ENCODE measurements at places on chromosomes 2 and 18. TPM values are rescaled to one million over a fixed set of nuclear protein-coding genes. Genes with fewer than 3 reads are reported as not detected.

The TBR1 gene
- total RNA-seq = 0.64 TPM

DNA sequence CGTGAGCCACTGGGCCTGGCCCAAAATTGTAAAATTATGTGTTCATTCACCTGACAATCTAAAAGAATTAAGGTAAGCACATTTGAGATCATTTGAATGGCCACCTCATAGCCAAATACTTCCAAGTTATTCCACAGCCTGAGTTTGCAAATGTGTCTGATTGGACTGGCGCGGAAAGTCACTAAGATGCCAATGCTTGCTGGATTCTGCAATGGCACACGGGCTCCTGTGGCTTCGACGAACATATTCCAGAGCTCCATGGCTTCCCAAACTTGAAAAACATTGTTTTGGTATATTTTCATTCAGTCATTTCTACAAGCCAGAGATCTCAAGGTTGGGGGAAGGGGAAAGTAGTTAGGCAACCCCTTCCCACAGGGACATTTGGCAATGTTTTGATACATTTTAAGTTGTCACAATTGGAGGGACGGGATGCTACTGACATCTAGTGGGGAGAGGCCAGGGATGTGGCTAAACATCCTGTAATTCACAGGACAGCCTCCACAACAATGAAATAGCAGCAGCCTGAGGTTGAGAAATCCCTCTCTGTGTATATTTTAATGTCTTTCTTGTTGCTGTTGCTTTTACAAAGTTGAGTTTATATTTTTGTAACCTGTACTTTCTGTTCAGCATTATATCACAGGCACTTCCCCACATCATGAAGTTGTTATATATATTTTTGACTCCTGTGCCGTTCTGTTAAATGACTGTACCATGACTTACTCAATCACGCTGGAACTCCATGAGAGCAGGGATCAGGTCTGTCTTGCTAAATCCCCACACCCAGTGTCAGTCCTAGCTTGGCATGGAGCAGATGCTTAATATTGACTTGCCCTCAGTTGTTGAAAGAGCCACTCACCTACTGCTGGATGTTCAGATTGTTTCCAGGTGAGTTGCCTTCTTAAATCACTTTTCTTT, 56.9 kb downstream of the COL4A4 start:
- DNase-seq = peak; percentile 54

- DNase-seq = no peak
Measured at GRCh38 chr2:16475586-16475985, 190.0 kb downstream of the CYRIA start.

- no peak for DNase-seq
Measured at GRCh38 chr2:17544256-17544655, 3.8 kb downstream of the VSNL1 start.

- peak; percentile 50 for DNase-seq
Measured at GRCh38 chr2:152097801-152098495, 896 bp downstream of the CACNB4 start.

The TSN gene
- 34.1 TPM for total RNA-seq

GRCh38 chr18:43751203-43751602, 473.9 kb upstream of the SYT4 start:
- no peak for DNase-seq

GRCh38 chr2:222871291-222871690, 10.5 kb downstream of the ACSL3 start:
- DNase-seq = no peak

The HK2 gene
- total RNA-seq = 11.7 TPM

DNA sequence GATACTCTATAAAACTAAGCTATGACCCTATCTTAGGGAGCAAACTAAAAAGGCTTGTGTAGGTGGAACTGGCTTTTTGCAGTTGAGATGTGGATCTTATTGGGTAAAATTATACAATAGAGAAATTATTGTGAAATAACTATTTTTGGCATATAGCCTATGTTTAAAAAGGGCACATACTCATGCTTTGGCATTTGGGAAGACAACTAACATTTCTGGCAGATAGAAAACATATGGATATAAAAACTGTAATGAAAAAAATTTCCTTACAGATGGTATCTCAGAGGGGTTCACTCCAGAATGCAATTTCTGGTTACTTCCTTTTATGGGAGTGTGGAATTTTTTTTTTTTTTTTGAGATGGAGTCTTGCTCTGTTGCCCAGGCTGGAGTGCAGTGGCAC, 120.1 kb upstream of the CCDC195 start:
- DNase-seq = no peak

- DNase-seq = no peak
Measured at GRCh38 chr2:174683392-174683759, 80.9 kb downstream of the CHRNA1 start.

DNA sequence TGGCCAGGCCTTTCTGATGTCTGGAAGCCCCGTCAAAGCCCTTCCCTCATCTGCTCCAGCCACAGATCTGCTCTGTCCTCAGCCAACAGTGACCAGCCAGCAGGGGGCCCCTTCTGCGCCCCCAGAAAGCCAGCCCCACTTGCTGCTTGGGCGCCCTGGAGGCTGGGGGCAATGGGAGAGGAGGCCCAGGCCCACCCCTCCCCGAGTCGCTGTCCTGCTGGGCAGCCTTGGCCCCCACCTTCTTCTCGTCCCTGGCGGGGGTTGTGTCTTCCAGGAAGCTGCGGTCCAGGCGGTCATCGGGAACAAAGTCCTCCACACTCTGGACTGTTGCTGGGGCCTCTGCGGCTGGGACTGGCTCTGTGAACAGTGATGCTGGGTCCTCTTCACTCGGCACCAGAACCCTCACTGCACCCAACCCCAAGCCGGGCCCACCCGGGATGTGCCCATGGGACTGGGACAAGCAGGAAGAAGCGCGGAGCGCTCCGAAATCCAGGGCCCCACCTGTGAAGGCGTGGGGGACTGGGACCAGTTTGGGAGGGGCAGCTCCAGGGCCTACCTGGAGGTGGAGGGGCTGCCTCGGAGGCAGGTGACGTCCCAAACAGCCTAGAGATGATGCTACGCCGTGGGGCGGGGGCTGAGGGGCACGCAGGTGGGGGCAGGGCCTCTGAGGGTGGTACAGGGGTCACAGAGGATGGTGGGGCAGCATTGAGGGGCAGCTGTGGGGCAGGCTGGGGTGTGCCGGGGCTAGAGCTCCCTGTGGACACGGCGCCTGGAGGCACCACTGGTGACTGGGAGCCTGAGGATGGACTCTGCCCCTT, 257.6 kb downstream of the ANKRD30B start:
- no peak for DNase-seq

- no peak for DNase-seq
Measured at GRCh38 chr2:226683944-226684562, 115.6 kb downstream of the IRS1 start.

DNA sequence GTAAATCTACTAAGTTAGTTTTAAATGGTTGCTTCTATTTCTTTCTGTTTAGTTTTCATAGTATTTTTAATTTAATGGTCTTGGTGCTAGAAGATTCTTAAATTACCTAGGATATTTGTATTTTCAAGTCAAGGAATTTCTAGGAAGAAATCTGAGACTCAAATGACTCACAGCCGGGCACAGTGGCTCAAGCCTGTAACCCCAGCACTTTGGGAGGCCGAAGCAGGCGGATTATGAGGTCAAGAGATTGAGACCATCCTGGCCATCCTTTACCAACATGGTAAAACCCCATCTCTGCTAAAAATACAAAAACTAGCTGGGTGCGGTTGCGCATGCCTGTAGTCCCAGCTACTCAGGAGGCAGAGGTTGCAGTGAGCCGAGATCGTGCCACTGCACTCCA, 95.5 kb downstream of the C2orf74 start:
- DNase-seq = no peak

DNA sequence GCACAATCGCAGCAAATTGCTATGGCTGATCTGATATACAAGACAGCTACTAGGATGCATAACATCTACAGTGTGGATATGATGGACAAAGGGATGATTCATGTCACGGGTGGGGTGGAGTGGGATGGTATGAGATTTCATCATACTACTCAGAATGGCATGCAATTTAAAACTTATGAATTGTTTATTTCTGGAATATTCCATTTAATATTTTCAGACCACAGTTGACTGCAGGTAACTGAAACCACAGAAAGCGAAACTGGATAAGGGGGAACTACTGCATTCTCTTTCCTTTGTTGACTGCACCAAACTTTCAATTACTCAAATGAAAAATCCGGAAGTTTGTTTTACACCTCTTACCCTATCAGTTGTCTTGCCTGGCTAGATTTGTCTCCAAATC, 94.4 kb upstream of the NEUROD1 start:
- no peak for DNase-seq

The PRSS56 gene
- total RNA-seq = not detected

The MTCL1 gene
- 0.76 TPM for total RNA-seq

DNA sequence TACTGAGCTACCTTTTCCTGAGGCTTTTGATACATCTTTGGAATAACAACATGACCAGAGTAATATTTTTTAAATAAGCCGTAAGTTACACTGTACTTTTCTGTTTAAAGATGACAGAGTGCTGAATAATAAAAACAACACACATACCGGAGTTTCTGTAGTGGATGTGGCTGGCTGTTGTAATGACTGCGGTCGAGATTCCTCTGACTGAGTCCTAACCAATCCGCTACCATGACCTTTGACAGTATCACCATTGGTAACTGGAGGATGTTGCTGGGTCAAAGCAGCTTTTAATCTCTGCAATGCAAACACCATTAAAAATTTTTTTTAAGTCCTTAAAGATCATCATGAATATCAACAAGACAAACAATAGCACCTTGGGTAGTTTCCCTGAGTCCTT, 70.7 kb downstream of the ATF2 start:
- no peak for DNase-seq

The SIGLEC15 gene
- 0.35 TPM for total RNA-seq

DNA sequence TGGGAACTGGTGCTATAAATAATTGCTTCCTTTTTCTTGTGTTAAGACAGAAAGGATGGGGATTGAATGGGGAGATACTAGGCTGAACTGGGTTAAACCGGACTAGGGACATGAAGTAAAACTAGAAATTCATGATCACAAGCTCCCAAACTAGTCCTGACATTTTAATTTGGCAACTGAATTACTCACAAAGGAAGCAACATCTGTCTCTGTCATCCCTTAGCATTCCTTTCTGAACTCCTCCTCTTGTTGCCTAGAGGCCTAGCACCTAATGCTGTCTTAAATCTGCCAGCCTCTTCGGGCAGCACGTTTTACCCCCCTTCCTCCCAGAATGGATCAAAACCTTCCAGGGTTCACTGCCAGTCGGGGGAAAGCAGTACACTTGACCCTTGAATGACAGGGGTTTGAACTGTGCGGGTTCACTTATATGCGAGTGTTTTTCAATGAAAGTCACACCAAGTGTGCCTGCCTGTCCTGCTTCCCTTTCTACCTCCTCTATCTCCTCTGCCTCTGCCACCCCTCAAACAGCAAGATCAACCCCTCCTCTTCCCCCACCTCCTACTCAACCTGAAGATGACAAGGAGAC, 8.2 kb downstream of the KCTD1 start:
- DNase-seq = no peak

The PTPRM gene
- 31.7 TPM for total RNA-seq

DNA sequence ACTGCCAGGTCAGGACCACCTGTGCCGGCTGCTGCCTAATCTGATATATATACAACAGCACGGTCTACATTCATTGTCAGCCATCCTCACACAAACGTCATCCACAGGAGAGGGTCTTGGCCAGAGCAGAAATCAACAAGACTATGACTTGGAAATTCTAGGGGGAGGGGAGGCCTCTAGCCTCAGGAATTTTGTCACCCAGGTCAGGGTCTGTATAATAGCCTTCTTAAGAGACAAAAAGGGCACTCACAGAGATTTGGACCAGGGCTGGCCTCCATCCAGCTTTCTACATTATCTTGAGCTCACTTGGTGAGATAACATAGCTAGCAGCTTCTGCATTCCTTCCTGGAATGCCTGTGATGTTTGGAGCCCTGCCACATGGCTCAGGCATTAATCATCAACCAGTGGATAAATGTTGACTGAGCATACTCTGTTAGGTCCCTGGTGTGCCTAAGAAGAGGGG, 50.4 kb upstream of the CTIF start:
- DNase-seq = peak; percentile 95

The PROM2 gene
- 0.96 TPM for total RNA-seq

DNA sequence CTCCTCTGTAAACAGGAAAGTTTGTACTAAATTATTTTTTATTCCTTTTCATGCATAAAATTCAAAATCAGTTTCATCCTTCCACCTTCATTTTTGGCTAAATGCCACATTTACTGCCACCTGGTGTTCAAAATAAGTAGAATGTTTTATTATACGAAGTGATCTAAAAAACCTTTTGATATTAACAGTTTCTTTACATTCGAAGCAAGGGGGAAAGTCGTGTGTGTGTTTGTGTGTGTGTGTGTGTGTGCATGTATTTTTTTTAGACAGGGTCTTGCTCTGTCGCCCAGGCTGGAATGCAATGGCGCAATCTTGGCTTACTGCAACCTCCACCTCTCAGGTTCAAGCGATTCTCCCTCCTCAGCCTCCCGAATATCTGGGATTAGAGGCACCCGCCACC, 9.0 kb upstream of the SCN9A start:
- no peak for DNase-seq

The GALNT1 gene
- total RNA-seq = 73.2 TPM

The PLCD4 gene
- total RNA-seq = 0.72 TPM

DNA sequence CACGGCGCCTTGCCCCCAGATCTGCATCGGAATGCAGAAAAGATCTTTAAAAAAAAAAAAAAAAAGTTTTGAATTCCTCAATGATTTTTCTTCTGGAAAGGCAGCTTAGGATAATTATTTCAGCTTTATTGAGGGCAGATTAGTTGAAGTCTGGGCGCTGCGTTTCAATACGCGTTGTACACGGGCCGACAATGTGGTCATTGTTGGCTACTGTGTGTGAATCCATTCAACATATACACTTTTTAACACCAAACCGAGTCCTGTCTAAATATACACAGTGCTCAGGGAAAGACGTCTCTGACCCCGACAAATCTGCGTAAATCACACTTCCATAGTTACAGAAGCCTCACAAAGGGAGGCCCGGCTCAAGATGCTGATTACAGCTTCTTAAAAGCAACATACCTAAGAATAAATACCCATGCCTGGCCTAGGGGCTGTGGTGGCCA, 1.4 kb upstream of the SIX3 start:
- no peak for DNase-seq

- DNase-seq = peak; percentile 84
Measured at GRCh38 chr2:26018184-26019055, 15.5 kb upstream of the RAB10 start.

The CD8A gene
- 2.9 TPM for total RNA-seq

- no peak for DNase-seq
Measured at GRCh38 chr18:41655074-41655473, 300.0 kb upstream of the PIK3C3 start.

The TTR gene
- 1.1 TPM for total RNA-seq

- peak; percentile 49 for DNase-seq
Measured at GRCh38 chr2:179837408-179837807, 24.0 kb downstream of the ZNF385B start.
